ENCODE measurements at places on chromosomes 5 and 9.

DNA sequence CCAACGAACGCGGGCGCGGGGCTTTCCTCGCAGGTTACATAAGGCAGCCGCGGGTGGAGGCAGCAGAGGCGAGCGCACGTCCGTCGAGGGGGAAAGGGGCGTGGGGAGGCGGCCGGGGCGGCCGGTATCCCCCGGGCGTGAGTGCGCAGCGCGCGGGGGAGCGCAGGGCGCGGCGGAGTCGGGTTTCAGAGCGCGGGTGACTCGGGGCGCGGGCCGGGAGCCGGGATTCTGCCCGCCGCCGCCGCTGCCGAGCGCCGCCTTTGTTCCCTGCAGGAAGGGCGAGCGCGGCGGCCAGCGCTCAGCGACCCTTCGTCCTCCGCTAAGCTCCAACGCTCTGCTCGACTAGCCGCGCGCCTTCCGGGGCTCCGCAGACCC, at the start of gene COL15A1:
COL15A1 (plus strand) TSS at position 226 of the 375 bp plus-strand sequence. CDS start 155 bp downstream, outside the sequence.
- DNase-seq: no peak

DNA sequence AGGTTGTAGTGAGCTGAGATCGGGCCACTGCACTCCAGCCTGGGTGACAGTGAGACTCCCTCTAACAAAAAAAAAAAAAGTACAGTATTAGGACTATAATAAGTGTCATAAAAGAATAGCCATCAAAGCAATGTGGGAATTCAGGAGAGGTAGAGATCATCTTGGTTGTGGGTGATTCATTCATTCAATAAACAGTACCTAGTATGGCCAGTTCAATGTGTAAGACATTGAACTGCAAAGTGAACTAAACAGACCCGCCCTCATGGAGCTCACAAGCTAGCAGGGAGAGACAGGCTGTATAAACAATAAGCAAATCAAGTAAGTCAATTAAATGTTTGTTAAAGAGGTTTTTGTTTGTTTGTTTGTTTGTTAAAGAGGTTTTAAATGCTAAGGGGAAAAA, 146.1 kb upstream of the RANBP3L start:
- no peak for DNase-seq

GRCh38 chr9:69427286-69427685, 102.3 kb downstream of the ENTREP1 start:
- no peak for DNase-seq

GRCh38 chr9:104748359-104749031, 1.0 kb downstream of the NIPSNAP3A start:
- no peak for DNase-seq

GRCh38 chr9:26685818-26686217, 206.8 kb downstream of the CAAP1 start:
- DNase-seq: no peak

Measured in stimulated activated CD4-positive, alpha-beta T cell treated with anti-CD3 and anti-CD28 coated beads, Interleukin-12 subunit alpha, Interleukin-12 subunit beta, amount 100 ng/mL, for 24 hours (primary cell).